NCI-H446 treated with DMSO at 0.1 percent for 48 hours (cell line): ENCODE measurements at places on chromosomes 12 and 14.

- no peak for DNase-seq
Measured at GRCh38 chr12:124790650-124791400, 72.8 kb downstream of the SCARB1 start.

GRCh38 chr14:77311217-77311616, 9.5 kb downstream of the POMT2 start:
- no peak for DNase-seq

GRCh38 chr14:96269359-96269710, 13.3 kb downstream of the BDKRB1 start:
- DNase-seq: no peak

DNA sequence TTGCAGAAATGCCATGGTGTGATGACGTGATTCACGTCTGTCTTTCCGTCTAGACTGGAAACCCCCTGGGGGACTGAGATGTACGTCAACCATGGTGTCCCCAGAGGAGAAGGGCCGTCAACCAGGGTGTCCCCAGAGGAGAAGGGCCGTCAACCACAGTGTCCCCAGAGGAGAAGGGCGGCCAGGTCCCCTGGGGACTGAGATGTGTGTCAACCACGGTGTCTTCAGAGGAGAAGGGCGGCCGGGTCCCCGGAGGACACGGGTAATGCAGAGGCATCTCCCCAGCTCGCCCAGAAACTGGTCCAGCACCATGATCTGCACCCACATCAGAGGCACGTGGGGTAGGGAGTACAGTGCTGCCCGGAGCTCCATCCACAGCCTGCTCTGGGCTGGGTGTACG, 30.6 kb upstream of the GALNT9 start:
- DNase-seq: no peak

GRCh38 chr12:54164387-54165145, 24.2 kb downstream of the SMUG1 start:
- DNase-seq: peak; percentile 32

GRCh38 chr12:20508962-20509361, 140.6 kb downstream of the PDE3A start:
- DNase-seq: no peak

DNA sequence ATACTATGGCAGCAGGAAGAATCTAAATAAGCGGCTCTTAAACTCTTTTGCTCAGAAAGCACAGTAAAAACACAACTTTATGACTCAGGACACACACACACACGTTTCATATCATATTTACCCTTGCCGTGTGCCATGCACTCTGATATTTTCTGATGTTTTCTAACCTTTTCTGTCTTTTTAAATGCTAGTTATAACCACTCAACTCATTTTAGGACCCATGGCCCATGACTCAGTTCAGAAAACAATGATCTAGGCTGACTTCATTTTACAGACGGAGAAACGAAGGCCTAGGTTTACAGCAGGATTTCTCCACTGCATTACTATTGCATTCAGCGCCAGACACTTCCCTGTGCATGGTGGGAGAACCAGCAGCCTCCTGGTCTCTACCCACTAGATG, 9.1 kb downstream of the VWF start:
- DNase-seq: no peak

DNA sequence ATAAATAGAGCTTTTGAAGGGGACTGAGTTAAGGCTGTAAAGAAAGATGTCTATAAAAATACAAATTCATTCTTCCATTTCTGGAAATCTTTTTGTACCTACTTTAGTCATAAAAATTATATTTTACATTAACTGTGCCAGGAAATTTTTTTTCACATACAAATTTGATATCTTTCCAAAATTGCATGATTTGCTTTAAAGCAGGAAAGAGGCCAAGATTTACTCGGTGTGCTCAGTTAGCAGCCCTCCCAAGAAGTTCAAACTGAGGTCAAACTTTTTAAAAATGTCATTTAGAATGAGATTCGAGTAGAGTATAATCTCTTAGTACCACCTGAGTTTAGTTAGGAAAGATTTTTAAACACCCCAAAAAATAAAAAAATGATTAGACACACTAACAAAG, 173.2 kb upstream of the GRIP1 start:
- DNase-seq: peak; percentile 2

- DNase-seq: no peak
Measured at GRCh38 chr12:132142679-132143335, 1.3 kb downstream of the DDX51 start.

GRCh38 chr14:99773521-99774497, 19.4 kb upstream of the EML1 start:
- no peak for DNase-seq

DNA sequence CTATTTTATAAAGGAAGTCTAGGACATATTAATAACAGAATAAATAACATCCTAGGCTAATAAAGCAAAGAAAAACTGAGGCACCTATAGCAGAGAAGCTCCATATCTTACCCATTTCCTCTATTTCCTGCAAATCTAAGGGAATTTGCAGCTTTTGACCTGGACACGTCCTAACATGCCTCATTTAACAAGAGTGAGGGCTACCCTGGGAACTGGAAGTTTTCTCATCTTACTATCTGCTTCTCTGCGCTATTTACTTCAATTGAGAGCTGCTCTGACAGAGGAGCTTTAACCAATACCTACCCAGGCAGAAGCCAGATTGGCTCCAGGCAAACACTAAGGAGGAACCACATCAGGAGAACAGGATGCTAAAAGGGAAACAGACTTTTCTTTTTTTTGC, 5.7 kb downstream of the YBX3 start:
- no peak for DNase-seq

- DNase-seq: no peak
Measured at GRCh38 chr12:116697716-116698115, 40.2 kb downstream of the SPRING1 start.

GRCh38 chr12:16605642-16606116, 283 bp downstream of the LMO3 start:
- DNase-seq: no peak

GRCh38 chr12:47949441-47950341, 13.7 kb upstream of the TMEM106C start:
- peak; percentile 26 for DNase-seq

- peak; percentile 80 for DNase-seq
Measured at GRCh38 chr12:85575120-85576096, 260.8 kb downstream of the RASSF9 start.

- peak; percentile 13 for DNase-seq
Measured at GRCh38 chr14:103121846-103122584, 1.2 kb upstream of the TNFAIP2 start.

DNA sequence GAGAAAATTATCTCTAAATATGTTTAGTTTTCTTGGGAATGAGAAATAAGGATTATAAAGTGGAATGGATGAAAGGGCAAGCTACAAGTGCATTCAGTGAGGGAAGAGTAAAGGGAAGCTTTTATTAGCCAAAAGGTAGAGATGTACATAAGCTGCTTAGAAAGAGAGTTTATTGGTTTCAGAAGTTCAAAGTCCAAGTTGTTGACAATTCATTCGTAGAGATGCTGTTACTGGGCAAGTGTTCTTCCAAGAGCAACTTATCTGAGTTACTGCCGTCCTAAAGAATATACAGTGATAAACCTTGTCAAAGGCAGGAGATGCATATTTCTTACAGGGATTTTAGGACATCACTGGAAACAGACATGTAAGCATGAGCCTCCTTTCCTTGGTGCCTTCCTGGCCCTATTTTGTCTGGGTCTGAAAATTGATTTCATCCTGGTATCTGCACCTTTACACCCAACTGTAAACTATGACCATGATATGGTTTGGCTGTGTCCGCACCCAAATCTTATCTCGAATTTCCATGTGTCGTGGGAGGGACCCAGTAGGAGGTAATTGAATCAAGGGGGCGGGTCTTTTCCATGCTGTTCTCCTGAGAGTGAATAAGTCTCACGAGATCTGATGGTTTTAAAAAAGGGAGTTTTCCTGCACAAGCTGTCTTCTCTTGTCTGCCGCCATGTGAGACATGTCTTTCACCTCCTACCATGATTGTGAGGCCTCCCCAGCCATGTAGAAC, 46.8 kb downstream of the TRMT5 start:
- no peak for DNase-seq

DNA sequence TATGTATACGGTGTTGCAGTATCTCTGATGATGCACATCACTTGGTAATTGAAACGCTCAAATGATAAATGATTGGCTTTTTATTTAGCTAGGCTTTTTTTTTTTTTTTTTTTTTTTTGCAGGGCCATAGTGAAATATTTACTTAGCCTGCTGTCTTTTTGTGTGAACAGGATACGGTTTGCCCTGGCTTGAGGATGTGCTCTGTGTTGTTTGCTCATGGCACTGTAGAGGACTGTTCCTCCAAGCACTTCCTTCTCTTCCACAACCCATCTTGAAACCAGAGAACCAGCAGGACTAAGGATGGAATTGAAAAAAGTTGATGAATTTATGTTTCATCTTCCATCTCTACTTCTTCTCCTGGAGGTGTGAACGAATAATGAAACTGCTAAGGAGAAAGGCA, 15.5 kb upstream of the SSPN start:
- DNase-seq: no peak

DNA sequence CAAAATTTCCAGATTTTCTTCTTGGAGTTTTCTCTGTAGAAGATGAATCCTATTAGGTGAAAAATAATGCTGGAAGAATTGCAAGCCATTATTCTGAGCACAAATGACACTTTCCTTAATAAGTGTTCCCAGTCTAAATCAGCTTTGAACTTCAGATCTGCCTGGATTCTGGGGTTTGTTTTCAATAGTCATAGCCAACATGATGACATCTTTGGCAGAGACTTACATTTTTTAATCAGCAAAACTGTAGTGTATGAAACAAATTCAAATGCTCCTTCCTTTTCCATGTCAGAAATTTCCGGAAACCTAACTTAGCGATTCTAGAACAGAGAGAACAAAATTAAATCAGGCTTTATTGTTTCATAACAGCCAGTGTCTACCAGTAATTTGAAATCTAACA, 88.5 kb downstream of the TSPAN8 start:
- DNase-seq: no peak

- peak; percentile 20 for DNase-seq
Measured at GRCh38 chr12:75716291-75717025, 205.0 kb upstream of the KRR1 start.

DNA sequence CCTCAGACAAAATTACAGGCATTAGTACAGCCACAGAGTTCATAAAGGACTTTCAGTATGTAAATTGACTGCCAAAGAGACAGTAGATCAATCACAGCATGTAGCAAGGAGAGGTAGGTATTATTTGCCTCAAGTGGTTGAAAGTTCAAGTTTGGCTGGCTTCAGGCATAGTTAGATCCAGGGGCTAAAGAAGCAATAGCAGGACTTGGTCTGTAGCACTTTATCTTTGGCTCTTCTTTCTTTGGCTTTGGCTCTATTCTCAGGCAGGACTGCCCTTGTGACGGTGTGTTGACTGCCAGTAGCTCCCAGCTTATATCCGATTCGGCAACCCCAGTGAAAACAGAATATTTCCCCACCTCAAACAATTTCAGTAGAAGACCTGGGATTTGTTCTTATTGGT, 346.0 kb upstream of the TBX3 start:
- DNase-seq: no peak

DNA sequence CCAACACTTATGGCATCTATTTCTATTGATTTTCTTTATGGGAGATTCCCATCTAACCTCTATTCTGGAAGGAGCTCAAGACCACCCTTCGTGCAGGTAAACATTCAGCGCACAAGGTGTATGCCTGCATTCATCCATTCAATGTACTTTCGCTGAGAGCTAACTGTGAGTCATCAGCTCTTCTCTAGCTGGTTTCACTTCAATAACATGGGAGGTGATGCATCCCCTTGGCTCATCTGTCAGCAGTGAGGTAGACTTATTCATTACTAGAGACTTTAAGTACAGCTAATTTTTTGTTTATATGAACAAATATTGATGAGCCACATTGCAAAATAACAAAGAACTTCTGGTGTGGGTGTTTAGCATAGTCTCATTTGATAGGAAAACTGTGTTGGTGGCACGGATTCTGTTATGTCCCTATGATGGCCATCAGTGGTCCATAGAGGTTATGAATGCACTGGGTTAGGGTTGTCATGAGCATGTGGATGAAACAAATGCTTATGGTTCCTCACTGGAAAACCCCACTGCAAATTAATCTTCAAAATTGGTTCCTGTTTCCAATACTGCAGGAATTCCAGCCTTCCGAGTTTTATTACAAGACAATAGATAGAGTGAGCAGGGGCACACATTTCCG, 1151.0 kb downstream of the BCL11B start:
- DNase-seq: no peak

GRCh38 chr12:49983892-49984291, 11.1 kb downstream of the AQP6 start:
- DNase-seq: peak; percentile 31

- DNase-seq: no peak
Measured at GRCh38 chr14:81737938-81738337, 204.3 kb upstream of the SEL1L start.

GRCh38 chr12:21483531-21483930, 17.9 kb downstream of the RECQL start:
- DNase-seq: no peak

DNA sequence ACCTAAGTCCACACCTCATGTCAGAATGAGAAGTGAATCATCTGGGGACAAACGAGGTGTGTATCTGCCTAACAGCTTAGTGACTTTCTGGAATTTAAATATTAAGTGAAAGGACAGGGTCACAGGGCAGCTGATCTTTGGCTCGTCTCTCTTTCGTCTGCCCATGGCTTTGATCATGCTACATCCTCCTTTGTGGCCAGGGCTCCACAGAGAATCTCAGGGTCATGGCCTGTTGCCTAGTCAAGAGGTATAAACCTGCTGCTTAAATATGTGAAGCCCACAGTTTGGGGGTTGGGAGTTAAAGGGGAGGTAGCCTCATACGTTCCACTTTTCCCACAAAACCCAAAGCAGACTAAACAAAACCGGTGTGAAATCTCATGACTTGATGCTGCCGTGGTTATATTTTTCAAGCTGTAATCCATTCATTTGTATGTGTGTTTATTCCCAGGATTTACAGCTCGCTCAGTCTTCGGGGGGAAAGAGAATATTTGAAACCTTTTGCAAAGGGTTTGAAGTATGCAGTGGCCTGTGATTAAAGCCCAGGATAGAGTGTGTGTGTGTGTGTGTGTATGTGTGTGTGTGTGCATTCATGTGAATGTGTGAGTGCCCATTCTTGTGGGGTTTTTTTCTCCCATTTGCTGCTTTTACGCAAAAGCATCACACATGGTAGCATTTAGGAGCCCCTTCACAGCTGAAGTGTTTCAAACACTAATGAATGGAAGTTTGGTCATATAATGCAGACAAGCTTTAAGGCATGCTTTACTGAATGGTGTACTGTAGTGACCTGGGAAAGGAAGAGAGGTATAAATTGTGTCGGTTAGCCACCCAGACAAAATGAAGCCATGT, 137.1 kb downstream of the HMGA2 start:
- DNase-seq: no peak

DNA sequence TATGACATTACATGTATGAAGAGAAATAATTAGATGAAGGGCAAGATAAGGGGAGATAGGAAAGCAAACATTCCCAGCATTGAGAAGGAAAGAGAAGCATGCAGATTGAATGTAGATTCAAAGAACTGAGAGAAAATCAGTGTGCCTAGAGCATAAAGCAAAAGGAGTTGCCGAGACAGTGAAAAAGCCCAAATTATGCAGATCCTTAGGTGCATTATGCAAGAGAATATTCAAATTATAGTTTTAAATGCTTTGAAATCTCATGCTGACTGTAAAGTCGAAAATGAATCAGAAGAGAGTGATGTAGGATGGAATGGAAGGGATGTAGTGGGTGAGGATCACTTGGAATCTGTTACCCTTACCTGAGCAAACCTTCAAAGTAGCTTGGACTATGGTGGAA, 49.9 kb downstream of the PPP4R4 start:
- DNase-seq: no peak
